ENCODE measurements at places on chromosomes 12 and 14. TPM values are rescaled to one million over a fixed set of nuclear protein-coding genes. Genes with fewer than 3 reads are reported as not detected.
A peak's percentile ranks its signal among the peaks of the same experiment; 100 is the strongest.

- no peak for DNase-seq
Measured at GRCh38 chr14:56125772-56126636, 7.8 kb downstream of the PELI2 start.

DNA sequence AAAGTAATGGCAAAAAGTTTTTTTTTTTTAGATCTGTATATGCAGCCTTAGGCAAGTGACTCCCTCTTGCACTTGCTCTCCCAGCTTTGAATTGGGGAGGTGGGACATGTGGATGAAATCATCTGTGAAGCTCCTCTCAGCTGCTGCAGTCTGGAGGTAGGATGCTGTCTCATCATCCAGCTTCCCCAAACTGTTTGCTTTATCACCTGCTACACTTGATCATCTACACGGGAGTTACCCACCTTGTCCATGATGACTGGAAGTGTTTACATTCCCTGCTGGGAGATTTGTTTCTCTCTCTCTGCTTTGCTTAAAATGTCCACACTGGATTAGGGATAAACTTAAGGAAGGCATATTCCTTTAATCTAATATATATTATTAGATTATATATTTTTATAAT, 8.5 kb upstream of the FGF23 start:
- no peak for DNase-seq

DNA sequence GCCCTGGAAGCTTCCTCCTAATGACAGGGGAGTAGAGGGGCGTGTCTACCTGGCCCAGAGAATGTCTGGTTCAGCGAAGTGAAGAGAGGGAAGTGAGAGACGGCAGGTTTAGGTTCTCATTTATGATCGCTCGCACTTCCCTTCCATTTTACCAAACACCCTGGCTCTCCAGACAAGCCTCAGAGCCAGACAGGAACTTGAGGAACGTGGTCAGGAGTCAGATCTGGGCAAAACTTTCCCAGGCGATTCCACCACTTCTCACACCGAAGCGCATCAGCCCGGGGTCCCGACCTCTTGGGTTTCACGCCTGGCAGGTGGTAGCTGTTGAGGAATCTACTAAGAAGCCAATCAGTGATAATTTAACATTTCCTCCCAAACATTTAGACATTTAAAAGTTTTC, 21.3 kb downstream of the ACTN1 start:
- no peak for DNase-seq

DNA sequence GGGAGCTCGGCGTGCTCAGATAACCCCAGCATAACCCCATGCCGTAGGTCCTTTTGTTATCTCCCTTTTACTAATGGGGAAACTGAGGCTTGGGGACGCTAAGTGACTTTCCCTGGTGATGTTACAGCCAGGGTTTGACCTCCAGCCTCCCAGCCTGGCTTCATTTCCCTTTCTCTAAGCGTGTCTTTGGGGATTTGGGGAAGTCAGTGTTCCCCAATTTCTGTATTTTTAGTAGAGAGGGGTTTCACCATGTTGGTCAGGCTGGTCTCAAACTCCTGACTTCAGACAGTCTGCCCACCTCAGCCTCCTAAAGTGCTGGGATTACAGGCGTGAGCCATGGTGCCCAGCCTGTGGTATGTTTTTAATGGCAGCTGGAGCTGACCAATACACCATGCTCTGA, 85.4 kb downstream of the PHETA1 start:
- no peak for DNase-seq

GRCh38 chr14:74618078-74618952, 6.3 kb upstream of the LTBP2 start:
- DNase-seq: peak; percentile 71

- no peak for DNase-seq
Measured at GRCh38 chr14:95260537-95261361, 59.0 kb downstream of the CLMN start.

DNA sequence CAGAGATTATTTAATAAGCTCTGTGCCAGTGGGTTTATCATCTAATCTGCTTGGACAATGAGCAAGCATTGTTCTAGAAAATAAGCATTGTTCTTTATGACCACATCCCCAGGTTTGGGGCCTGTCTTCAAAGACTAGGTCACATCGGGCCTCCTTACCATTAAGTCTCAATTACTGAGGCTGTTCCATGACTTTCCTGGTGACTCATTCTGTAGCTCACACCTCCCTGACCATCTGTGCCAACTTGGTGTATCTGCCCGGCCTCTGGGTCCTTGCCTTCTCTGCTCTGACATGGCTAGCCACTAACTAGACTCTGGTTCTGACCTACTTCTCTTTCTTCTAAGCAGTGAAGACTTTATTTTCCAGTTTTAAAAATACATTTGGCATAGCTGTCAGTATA, 44.4 kb upstream of the PLEKHA5 start:
- DNase-seq: no peak

- no peak for DNase-seq
Measured at GRCh38 chr14:44756554-44756953, 205.2 kb downstream of the KLHL28 start.

DNA sequence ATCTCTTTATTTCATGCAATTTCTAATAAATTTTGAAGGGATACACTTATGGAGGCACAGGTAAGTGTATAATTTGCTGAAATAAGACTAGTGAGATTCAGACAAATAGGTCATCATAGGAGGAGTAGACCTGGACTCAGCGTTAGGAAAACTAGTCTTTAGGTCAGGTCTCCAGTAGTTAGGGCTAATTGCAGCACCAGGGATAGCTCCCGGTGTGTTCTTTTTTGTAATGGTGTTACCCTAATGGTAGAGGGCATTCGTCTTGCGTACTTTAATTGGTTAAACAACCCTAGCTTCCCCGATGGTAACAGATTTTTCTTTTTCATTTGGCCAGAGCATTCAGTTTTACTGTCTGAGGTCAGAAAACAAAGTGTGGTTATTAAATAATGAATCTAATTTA, 64.9 kb downstream of the ARID2 start:
- DNase-seq: no peak

DNA sequence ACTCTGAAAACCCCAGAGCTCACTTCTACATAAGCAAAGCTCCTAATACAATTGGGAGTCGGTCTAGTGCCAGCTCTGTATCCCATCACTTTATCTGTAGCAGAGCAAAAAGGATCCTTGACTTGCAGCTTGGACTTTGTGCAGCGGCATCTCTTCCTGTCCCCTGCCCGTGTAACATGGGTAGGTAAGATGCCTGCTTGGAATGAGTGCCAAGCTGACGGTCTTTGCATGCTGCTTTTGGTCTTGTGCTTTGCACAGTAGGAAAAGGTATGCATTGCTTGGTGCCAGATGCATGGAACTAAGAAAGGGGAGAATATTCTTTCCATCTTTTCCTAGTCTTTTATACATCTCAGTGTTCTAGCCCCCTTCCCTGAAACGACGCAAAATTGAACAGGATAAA, 6.9 kb upstream of the PLEKHH1 start:
- no peak for DNase-seq

DNA sequence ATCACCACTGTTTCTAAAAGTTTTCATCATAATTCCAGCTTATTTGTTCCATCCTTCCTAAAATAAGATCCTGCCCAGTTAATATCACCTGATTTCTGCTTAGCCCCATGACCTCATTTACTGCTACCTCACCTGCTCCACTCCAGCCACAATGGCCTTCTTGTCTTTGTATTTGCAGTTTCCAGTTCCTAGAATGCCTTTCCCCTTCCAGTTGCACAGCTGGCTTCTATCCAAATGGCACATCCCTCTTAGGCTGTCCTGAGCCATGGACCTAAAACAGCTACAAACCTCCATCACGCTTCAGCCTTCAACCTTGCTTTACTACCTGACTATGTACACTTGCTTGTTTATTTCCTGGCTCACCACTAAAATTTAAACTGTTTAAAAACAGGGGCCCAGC, 6.5 kb upstream of the LGMN start:
- DNase-seq: no peak

DNA sequence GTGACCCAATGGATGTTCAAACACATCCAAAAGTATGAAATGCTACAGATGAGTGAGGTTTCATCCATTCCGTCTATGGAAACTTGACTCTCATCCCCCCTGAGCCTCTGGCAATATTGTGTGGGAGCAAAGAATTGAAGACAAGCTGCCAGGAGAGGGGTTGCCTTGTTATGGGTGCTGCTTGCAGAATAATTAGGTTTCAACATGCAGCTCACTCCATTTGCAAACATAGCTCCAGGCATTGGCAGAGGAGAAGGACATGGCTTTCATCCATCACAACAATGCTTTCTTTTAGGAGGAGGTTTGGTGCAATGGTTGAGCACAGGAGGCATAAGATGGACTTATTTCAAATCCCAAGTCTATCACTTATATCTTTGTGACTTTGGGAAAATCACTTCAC, 220.7 kb upstream of the SRRM4 start:
- no peak for DNase-seq

GRCh38 chr12:106428384-106428783, 70.8 kb downstream of the POLR3B start:
- no peak for DNase-seq

DNA sequence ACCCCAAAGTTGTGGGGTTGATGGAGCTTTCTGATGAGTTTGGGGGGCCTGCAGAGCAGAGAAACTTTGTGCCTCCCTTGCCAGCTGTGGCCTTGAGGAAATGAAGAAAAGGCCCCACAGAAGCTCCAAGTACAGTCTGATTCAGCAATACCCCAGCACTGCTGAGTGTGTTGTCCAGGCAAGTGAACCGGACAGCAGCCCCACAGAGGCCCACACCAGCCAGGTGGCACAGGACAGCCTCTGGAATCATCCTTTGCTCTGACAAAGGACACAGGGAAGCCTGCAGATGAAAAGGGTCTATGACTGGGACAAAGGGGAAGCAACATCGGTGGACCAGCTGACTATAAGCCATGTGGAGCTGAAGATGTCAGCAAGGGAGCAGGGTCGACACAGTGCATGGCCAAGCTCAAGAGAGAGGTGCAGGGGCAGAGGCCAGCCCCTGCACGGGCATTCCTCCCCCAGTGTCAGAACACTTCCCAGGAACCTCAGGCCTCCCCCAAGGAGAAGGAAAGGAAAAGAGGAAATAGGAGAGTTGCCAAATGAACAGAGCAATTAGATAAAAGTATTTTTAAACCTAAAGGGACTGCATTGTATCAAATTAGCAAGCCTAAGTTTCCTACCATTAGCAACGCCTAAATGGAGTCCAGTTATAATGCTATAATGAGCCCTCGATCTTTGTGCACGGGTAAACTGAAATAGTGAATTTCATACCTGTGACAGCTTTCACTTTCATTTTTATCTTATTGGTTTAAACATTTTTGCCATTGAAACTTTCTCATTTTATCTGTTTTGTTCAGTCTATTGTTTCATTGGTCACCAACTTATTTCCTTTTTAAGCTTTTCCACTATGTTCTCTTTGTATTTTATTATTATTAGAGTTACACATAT, 46.3 kb upstream of the PTGDR start:
- DNase-seq: peak; percentile 7

DNA sequence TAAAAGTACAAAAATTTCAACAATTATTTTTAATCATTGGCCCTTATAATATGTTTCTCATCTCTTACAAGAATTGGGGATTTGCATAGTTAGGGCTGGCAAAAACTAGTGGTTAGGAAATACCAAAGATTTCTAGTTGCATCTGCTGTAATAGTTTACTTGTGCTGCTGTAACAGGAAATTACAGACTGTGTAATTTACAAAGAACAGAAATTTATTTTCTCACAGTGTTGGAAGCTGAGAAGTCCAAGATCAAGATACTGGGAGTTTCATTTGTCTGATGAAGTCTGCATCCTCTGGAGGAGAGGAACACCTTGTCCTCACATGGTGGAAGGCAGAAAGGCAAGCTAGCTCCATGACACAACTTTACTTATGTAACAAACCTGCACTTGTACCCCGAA, 157.0 kb downstream of the FLRT2 start:
- no peak for DNase-seq

DNA sequence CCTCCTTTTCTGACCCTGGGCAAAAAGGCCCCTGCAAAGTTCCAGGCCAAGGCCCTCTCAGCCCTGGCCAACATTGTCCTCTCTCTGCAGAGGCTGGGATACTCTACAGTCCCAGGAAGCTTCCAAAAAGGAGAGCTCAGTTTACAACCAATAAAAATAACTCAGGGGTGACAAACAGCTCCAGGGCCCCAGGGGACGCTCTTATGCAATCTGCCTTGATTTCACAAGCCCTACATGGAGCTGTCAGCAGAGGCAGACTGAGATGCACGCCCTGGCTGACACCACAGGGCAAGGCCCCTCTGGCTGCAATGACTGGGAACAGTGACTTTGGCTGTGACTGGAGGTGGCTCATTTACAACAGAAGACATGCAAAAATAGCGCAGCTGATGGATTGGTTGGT, 129.0 kb upstream of the MED13L start:
- no peak for DNase-seq

- no peak for DNase-seq
Measured at GRCh38 chr12:47615711-47616110, 90.1 kb downstream of the RPAP3 start.

Gene KLRF2
- not detected for polyA plus RNA-seq

Gene SLC6A15
- not detected for polyA plus RNA-seq

Gene PRIMA1
- polyA plus RNA-seq: not detected

Measured in CD8-positive, alpha-beta memory T cell (primary cell).